ENCODE measurements at places on chromosomes 5 and 9. TPM values are rescaled to one million over a fixed set of nuclear protein-coding genes. Genes with fewer than 3 reads are reported as not detected.

IL33 gene
- total RNA-seq, result 13.3 TPM

NELFB gene
- 61.9 TPM for total RNA-seq

POLK gene
- 13.8 TPM for total RNA-seq

ARHGEF39 gene
- total RNA-seq, result 14.2 TPM

BAAT gene
- 0.53 TPM for total RNA-seq

SPATA31E1 gene
- not detected for total RNA-seq

Measured in type B pancreatic cell (in vitro differentiated cells).